ENCODE measurements at places on chromosomes 16 and 17. TPM values are rescaled to one million over a fixed set of nuclear protein-coding genes. Genes with fewer than 3 reads are reported as not detected.
A peak's percentile ranks its signal among the peaks of the same experiment; 100 is the strongest.

- H3K27ac ChIP-seq, result no peak overlapping the region
- no peaks in the 10 kb centered on the region for H3K27me3 ChIP-seq
- DNase-seq, result no peak
- H3K4me3 ChIP-seq, result no peak overlapping the region
- peaks cover 10% of the 10 kb centered on the region for H3K36me3 ChIP-seq
Observed at GRCh38 chr17:2093349-2093748, 38.4 kb downstream of the HIC1 start.

DNA sequence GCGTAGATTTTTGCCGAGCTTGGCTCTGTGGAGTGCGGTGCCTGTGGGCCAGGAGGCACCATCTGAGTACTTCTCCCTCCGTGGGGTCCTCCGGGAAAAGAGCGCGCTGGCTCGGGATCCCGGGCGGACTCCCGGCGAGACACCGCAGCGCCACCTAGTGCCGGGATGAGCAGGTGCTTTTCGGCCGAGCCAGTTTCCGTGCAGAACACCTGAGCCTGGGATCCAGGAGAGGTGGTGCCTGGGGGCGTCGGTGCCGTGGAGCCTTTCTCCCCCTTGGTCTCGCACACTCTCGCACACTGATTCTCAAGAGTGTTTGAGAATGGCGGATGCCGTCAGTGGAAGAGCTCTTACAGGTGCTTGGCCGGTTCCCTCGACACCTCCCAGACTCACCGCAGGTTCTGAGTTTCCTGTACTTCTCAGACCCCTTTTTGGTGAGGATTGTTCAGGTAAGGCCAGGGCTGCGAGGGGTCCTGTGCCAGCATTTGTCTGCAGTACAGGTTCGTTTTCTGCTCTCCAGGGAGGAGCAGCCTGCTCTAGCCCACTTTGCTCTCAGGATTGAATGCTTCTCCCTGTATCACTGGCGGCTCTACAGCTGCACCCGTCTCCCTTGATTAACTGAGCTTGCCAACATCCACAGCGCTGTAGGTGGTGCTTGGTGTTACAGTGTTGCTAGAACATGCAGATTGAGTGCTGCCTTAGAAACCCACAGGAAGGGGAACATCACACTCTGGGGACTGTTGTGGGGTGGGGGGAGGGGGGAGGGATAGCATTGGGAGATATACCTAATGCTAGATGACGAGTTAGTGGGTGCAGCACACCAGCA lies 23.3 kb downstream of the TBCD start:
- H3K4me3 ChIP-seq, result no peak overlapping the region
- H3K4me1 ChIP-seq, result peaks cover 21% of the 10 kb centered on the region
- H3K27ac ChIP-seq, result no peak overlapping the region
- no peaks in the 10 kb centered on the region for H3K27me3 ChIP-seq

- peaks cover 13% of the 10 kb centered on the region for H3K36me3 ChIP-seq
- H3K27ac ChIP-seq, result no peak overlapping the region
- DNase-seq, result no peak
- H3K4me3 ChIP-seq, result no peak overlapping the region
- H3K4me1 ChIP-seq, result no peaks in the 10 kb centered on the region
Observed at GRCh38 chr16:68900009-68900408, 56.7 kb downstream of the TANGO6 start.

DNA sequence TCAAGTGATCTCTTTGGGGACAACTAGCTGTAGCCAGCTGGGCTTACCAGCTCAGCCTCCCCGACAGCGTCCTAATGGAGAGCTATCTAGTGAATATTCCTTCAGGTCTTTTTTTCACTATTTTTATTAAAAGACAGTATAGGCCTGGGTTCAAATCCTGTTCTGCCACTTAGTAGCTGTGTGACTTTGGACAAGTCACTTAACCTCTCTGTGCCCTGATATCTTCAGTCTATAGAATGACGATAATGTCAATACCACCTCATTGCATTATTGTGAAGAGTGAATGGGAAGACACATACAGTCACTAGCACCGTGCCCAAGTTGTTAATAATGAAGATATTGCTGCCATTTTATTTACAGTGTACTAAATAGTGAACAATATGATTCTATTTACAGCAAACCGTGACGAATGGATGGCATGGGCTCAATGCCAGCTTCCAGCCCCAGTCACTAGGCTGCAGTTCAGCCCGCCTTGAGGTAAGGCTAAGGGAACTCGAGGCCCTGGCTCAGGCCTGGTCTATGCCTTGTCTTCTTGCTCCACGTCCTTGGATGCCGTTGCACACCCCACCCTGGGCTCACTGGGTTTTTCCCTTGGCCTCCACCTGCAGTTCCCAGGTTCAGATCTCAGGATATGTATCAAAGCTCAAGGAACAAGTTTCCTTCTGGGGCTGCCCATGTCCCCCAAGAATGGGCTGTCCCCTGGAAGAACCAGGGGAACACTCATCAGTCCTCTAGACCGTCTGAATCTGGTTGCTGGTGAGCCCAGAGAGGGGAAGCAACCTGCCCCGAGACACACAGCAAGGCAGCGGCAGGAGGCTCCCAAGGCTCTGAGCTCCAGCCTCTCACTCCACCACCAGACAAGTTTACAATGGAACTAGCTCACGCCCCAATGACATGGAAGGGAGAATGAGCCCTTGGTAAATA lies 95.4 kb upstream of the TNRC6C start:
- H3K4me1 ChIP-seq, result peaks cover 9% of the 10 kb centered on the region
- DNase-seq, result no peak
- H3K36me3 ChIP-seq, result no peaks in the 10 kb centered on the region
- no peaks in the 10 kb centered on the region for H3K27me3 ChIP-seq

DNA sequence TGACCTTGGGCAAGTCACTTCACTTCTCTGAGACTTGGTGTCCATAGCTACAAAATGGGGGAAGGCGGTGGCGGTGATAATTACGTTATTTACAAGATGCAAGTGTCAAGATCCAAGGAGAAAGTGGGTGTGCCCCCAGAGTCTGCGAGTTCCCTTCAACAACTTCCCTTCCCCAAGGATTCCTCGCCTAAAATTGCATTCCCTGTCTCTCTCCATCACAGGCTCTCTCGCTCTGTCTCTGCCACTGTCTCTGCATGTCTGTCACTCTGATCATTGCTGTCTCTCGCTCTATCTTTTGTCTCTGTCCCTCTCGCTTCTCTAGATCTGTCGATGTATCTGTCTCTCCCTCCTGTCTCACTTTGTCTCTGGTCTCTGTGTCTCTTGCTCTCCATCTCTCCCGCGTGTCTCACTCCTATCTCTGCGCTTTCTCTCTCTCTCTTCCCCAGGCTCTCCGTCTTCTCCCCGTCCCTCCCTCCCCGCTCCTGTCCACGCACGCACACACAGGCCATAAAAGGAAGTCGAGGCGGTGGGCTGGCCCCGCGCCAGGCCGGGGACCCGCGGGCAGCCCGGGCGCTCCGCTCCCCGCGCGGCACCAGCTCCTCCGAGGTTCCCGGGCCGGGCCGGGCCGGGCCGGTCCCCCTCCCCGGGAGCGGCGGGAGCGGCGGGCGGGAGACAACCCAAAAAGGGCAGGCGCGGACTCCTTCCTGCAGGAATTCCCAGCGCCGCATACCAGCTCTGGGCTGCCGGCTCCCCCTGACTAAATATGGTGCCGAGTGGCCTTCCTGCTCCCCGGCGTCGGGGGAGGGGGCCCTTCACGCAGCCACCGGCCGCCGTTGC lies 1.1 kb upstream of the MYH11 start:
- H3K36me3 ChIP-seq, result no peaks in the 10 kb centered on the region
- H3K4me1 ChIP-seq, result peaks cover 6% of the 10 kb centered on the region
- DNase-seq, result no peak
- H3K27ac ChIP-seq, result no peak overlapping the region
- H3K27me3 ChIP-seq, result peaks cover 31% of the 10 kb centered on the region

- H3K4me3 ChIP-seq, result no peak overlapping the region
- no peak overlapping the region for H3K27ac ChIP-seq
- peaks cover 12% of the 10 kb centered on the region for H3K4me1 ChIP-seq
- H3K36me3 ChIP-seq, result peaks cover 16% of the 10 kb centered on the region
- DNase-seq, result no peak
- no peaks in the 10 kb centered on the region for H3K27me3 ChIP-seq
Observed at GRCh38 chr17:75133001-75133400, 1.5 kb upstream of the NT5C start.

GRCh38 chr17:41633556-41634199 lies 9.3 kb upstream of the KRT17 start:
- peak; percentile 23 for DNase-seq
- no peaks in the 10 kb centered on the region for H3K27me3 ChIP-seq
- H3K4me3 ChIP-seq, result no peak overlapping the region
- H3K4me1 ChIP-seq, result no peaks in the 10 kb centered on the region
- no peaks in the 10 kb centered on the region for H3K36me3 ChIP-seq
- H3K27ac ChIP-seq, result no peak overlapping the region

DNA sequence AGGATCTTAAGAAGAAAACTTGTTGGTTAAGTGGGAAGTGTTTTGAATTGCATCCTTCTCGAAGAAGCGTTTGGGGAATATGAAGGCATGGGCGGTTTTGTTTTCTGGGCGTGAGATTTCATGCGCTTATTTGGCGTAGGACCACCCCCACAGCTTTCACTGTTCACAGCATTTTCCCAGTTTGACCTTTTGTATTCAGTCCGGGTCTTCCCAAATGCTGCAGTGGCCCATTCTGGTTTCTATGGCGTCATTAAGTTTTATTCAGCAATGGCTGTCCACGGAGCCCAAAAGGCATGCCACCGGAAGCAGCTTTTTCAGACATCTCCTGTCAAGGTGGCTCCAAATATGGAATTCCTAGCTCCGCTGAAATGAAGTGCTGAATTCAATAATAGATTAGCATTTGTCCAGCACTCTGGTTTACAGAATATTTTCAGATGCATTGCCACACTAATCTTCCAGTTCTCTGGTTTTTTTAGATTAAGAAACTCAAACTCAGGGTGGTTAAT lies 90.6 kb upstream of the FBXO47 start:
- H3K4me3 ChIP-seq, result peak overlapping the region; percentile 75
- no peaks in the 10 kb centered on the region for H3K27me3 ChIP-seq
- H3K36me3 ChIP-seq, result no peaks in the 10 kb centered on the region

DNA sequence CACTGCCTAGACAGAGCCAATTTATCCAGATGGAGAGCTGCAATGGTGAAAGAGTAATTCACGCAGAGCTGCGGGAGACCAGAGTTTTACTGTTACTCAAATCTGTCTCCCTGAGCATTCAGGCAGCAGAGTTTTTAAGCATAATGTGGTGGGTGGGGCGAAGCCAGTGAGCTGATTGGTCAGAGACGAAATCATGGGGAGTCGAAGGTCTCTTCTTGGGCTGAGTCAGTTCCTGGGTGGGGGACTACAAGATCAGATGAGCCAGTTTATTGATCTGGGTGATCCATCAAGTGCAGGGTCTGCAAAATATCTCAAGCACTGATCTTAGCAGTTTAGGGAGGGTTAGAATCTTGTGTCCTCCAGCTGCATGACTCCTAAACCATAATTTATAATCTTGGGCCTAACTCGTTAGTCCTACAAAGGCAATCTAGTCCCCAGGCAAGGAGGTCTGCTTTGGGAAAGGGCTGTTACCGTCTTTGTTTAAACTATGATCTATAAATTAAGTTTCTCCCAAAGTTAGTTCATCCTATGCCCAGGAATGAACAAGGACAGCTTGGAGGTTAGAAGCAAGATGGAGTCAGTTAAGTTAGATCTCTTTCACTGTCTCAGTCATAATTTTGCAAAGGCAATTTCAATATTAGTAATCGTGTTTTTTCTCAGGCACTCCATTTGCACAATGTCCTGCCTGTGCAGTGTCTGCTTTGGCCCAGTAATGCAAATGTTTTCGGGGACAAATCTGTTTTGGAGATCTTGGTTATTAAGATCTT lies 27.0 kb downstream of the PIGL start:
- no peak overlapping the region for H3K4me3 ChIP-seq

DNA sequence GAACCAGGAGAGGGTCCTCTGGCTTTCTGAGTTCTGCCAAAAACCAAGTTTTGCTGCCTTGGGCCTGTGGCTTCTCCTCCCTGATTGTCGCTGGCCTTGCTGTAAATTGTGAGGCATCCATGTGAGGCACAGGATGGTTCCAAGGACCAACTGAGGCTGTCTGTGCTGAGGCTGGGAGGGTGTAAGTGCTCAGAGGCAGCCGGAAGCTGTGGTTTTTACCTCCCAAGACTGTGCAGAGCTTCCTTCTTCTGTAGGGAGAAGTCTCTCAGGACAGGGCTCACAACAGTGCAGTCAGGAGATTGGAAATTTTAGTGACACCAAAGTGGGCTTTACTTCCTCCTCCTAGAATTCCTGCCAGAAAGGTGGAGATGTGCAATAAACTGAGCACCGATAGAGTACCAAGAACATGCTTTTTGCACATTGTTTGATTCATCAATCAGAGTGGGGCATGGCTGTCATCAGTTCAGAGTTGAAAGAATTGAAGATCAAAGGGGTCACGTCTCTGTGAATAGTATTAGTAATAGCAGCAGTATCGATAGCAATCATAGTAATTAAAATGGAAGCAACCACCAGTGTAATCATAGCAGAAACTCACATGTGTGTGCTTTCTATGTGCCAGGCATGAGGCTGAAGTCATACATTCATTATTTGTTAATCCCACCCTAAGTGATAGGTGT lies 467.1 kb downstream of the WWOX start:
- H3K4me1 ChIP-seq, result peaks cover 18% of the 10 kb centered on the region
- DNase-seq, result no peak
- H3K4me3 ChIP-seq, result no peak overlapping the region
- no peak overlapping the region for H3K27ac ChIP-seq
- H3K27me3 ChIP-seq, result no peaks in the 10 kb centered on the region

- peaks cover 3% of the 10 kb centered on the region for H3K36me3 ChIP-seq
- peaks cover 30% of the 10 kb centered on the region for H3K4me1 ChIP-seq
- no peak for DNase-seq
- no peaks in the 10 kb centered on the region for H3K27me3 ChIP-seq
- H3K4me3 ChIP-seq, result no peak overlapping the region
Observed at GRCh38 chr16:17411263-17411662, 59.5 kb downstream of the XYLT1 start.

DNA sequence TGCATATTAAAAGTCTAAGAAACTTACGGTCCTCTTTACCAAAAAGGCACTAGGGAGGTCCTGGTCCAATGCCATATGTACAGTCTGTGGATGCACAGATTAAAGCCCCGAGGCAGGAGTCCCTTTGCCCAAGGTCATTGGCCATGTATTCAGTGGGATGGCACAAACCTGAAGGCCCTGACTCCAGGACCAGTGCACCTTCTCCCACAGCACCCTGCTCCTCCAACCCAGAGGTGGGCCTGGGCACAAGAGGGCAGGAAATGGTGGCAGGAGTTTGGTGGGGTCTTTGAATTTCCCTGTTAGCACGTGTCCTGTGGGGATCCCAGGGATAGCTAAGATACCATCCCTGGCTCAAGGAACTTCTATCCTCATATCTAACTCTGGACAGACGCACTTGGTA lies 28.5 kb downstream of the TLE7 start:
- no peaks in the 10 kb centered on the region for H3K36me3 ChIP-seq
- peaks cover 6% of the 10 kb centered on the region for H3K4me1 ChIP-seq
- peaks cover 12% of the 10 kb centered on the region for H3K27me3 ChIP-seq
- no peak overlapping the region for H3K27ac ChIP-seq
- H3K4me3 ChIP-seq, result no peak overlapping the region

The TMEM92 gene
- not detected for total RNA-seq

Data from activated CD8-positive, alpha-beta T cell treated with anti-CD3 and anti-CD28 coated beads for 36 hours (primary cell).